ENCODE measurements at places on chromosomes 4 and X.

DNA sequence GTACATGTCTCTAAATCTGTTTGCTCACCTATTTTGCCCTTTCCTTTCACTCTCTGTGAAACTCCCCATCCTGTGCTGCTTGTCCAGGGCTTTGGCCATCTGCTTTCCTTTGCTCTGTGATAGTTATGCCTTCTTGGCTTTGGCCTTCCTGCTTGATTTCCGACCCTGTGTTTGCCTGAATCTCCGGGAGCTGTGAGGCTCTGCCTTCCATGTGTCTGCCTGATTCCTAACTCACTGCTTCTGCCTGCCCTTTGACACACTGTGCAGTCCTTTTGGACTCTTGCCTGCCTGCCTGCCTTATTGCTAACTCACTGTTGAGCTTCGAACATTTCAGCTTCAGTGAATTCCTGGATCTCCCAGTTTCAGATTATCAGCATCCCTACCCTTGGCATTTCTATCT is 143.1 kb downstream of the C4orf33 start:
- no peak for DNase-seq

DNA sequence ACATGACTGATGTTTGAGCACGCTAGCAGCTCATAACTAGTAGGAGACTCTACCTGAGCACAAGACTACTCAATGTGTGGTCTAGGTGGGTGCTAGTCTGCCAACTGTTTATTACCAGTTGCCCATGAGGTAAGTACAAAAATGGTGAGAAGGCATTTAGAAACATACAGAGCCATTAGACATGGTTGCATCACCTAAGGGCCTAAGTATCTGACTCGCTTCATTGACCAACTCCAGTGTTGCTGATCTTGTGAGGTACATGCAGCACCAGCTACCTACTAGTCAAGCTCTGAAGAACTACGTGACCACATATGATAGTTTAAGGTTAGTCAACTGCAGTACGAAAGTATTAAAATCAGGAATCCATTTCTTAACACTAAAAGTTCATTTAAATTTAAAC is 39.9 kb downstream of the APBB2 start:
- no peak for DNase-seq

- no peak for DNase-seq
Observed at GRCh38 chrX:13365161-13365560, 45.3 kb upstream of the ATXN3L start.

DNA sequence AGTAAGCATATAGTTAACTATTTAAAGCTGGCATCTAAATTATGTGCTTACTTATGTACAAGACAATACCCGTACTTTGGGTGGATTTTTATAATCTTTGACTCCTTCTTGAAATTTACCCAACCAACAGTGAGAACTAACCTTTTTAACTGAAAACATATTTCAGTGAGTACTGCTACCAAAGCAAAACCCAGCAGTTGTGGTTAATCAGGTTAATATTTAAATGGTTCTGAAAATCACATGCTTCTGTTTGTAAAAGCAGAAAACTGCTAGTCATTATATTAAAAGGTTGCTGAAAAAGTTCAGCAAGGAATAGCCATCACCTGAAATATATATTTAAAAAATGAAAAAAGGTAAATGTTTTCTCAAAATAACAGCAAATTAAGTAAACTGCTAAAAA is 20.0 kb downstream of the UBE2D3 start:
- no peak for DNase-seq

GRCh38 chr4:5280828-5281227 is 229.5 kb downstream of the STK32B start:
- DNase-seq: no peak

DNA sequence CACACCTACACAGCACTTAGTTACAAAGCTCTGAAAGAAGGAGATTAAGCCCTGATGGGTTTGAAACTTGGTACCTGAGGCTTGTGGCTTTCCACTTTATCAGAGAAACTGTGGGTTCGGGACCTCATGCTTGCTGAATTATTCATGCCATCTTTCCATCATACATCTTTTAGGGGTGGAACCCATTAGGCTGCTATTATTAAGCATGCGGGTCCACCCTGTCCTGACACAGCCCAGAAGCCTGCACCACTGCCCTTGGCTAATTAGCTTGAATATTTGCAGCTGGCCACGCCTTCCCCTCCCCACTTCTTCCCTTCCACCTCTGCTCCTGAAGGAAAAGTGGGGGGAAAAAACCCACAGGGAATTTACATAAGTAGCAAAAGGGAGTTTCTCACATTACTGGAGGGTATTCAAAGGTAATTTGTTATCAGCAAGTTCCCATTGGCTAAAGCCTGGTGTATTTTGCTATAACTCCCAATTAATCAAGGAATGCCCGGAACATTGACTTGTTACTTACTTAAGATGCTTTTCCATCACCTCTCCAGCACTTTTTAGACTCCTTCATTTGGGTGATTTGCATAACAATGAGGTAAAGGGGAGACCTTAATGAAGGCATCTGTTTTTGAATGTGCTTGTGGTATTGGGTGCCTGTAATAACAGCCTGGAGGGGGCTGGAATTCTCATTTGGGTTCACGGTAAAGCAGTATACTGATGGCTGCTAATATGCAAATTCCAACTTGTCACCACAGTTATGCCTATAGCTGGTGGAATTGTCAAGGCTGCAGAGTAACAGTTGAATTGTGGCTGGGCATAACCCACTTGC is 231.7 kb upstream of the GATB start:
- no peak for DNase-seq

- no peak for DNase-seq
Observed at GRCh38 chr4:182862141-182862875, 54.9 kb downstream of the DCTD start.

DNA sequence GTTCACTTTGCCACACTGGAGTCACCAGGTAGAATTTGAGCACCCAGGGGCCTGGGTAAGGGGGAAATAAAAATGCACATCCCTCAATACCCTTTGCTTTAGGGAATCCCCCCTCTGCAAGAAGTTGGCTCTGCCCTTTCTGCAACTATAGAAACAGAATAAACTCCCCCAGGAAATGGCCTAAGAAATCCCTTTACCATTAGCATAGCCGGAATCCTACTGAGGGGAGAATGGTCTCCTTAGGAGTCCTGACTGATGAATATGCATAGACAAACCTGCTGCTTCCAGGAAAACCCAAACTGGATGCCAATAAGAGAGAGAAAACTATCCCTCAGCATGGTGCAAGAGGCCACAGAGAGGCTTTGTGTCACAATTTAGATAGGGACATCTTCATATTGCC is 11.0 kb downstream of the EFHC2 start:
- no peak for DNase-seq

GRCh38 chrX:7462110-7462509 is 314.2 kb upstream of the PUDP start:
- DNase-seq: no peak

DNA sequence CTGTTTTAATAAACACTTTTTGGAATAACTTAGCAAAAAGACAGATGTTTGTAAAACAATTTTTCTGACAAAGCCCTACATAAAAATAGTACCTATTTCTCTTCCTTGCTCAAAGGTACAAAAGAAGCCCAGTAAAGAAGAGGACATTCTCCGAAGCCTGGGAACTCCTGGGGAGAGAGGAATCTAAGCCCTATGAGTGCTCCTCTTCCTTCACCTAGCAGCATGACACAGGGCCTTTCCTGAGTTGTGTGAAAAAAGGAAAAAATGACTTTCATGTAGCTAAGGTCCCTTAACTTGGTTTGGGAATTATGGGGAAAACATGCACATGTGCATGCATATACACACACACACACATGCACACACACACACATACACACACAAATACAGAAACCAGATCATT is 586.9 kb downstream of the TMA16 start:
- no peak for DNase-seq

DNA sequence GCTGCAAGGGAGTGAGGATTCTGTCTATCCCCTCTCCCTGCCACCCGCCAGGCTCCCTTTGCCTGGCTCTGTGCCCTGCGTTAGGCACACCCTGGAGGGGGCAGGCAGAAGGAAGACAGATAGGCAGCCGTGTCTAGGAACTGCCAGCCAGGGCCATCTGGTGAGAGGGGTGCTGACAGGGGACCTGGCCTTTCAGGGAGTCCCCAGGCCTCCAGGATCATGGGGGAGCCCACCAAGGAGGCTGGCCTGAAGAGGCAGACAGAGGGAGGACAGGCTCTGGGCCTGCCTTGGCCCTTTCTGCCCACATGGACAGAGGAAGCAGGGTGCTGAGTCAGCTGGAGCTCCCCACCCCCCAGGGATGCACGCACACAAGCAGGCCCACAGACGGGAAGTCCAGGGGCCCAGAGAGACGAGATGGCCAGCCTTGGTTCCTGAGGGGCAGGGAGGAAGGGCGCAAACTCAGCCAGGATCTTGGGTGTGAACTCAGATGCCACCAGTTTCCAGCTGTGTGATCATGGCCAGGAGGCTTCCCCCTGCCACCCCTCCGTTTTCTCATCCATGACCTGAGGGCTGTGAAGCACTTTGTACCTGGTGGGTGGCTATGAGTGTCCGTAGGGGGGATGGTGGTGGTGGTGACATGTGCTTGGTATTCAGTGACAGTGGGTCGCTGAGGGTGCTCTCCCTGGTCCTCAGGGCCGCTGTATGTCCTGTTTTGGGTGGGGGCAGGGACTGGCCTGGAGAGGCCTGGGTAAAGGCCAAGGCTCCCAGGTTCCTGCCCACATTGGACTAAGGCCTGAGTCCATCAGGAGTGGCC is 1.8 kb downstream of the SH3BP2 start:
- DNase-seq: no peak

- DNase-seq: no peak
Observed at GRCh38 chrX:13652287-13652793, 601 bp upstream of the TCEANC start.

DNA sequence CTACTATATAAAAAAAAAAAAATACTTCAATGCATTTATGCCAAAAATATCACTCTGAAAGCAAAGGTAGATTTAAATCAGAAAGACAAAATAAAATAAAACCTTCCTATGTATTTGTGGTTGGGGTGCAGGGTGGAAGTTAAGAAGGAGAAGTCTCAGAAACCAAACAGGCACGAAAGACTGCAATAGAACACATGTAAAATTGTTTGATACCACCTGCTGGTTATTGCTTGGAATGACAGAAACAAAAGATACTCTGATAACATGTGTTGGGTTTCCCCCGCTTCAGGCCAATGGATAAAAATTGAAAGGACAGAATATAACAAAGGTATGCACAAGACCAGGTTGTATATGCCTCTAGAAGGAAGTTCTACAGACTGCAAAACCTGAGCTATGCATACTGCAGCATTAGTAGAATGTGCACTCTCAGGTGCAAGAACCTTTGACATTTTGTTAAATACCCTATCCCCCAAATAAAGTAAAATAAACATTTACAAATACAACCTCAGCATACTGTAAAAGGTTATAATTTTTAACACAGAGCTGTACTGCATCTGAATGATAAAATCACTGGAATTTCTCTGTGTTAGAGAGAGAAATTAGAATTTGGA is 118.8 kb downstream of the GABRA2 start:
- no peak for DNase-seq

DNA sequence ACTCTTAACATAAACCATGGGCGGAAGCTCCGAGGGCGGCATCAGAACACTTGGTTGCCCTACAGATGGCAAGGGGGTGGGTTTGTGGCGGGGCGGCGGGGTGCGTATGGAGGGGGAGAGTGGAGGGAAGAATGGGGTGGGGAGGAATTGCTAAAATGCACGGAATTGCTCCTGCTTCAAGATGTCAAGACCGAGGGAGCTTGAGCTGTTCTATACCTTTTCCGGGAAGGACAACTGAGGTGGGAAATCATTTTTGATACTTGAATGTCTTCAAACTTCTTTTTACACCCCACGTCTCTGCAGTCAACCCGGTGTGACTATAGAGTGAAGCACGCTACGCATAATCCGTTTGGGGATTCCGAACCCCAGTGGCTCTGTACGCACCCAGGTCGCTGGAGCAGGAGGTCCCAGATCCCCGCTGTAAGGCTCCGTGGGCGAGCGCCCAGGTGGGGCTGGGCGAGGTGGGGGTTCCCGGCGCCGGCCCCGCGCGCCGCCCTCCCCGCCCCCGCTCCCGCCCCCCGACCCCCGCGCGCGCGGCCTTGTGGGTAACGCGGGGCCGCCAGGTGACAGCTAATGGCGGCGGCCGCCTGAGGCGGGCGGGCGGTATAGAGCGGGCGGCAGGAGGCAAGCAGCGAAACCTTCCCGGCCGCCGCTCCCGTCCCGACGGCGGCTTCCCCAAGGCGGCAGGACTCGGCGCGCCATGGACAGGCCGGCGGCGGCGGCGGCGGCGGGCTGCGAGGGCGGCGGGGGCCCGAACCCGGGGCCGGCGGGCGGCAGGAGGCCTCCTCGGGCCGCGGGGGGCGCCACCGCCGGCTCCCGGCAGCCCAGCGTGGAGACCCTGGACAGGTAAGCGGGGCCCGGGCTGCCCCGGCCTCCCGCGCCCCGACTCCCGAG is at the start of gene MTMR1:
Gene MTMR1, plus strand, starts transcription at position 566 of the 894 bp plus-strand sequence. Its CDS starts 135 bp downstream, at position 701.
- DNase-seq: peak; percentile 45

DNA sequence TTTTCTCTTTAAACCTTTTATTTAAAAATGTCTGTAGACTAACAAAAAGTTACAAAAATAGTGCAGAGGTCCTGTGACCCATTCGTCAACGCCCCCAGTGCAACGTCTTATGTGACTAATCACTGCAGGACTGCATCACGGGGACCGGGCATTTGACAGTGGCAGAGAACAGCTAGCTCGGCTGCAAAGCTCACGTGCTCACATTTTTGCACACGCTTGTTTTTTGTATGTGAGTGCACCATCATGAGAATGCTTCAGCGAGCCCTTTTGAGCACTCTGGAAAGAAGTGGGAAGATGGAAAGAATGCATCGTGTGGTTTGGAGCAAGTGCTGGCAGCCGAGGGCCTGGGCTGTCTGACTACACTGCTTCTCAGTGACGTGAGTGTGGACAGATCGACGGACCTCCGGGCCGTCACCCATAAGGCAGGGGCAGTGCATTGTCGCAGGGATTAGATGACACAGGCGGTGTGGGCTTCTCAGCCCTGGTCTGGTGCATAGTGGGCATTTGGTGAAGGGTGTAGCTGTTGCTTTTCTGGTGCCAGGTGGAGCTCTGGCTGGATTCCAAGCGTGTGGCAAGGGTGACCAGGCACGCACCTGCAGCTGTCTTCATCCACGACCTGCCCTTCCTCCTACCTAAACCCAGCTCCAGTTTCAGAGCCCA is 17.7 kb downstream of the SPON2 start:
- DNase-seq: no peak

GRCh38 chrX:10496345-10496965 is 123.9 kb downstream of the MID1 start:
- no peak for DNase-seq

DNA sequence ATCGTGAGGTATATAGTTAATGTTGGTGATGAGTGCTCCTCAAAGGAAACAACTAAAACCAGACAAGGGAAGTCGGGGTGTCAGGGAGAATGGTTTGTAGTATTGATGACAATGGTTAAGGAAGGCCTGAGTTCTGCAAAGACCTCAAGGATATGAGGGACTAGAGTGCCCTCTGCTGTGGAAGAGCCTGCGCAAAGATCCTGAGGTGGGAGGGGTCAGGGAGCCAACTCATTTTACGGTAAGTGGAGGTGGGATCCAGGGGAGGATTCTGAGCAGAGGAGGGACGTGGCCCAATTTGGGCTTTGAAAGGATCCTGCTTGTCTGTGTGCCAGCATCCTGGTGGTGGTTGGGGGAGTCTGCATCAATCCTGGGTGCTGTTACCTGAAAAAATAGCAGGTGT is 11.3 kb downstream of the UBA1 start:
- DNase-seq: no peak

- no peak for DNase-seq
Observed at GRCh38 chr4:89166971-89167475, 55.7 kb downstream of the TIGD2 start.

GRCh38 chrX:113770806-113771205 is 813.1 kb upstream of the HTR2C start:
- DNase-seq: no peak
